NCI-H510A treated with DMSO at 0.1 percent for 48 hours (cell line): ENCODE measurements at places on chromosomes 11 and 22.

DNA sequence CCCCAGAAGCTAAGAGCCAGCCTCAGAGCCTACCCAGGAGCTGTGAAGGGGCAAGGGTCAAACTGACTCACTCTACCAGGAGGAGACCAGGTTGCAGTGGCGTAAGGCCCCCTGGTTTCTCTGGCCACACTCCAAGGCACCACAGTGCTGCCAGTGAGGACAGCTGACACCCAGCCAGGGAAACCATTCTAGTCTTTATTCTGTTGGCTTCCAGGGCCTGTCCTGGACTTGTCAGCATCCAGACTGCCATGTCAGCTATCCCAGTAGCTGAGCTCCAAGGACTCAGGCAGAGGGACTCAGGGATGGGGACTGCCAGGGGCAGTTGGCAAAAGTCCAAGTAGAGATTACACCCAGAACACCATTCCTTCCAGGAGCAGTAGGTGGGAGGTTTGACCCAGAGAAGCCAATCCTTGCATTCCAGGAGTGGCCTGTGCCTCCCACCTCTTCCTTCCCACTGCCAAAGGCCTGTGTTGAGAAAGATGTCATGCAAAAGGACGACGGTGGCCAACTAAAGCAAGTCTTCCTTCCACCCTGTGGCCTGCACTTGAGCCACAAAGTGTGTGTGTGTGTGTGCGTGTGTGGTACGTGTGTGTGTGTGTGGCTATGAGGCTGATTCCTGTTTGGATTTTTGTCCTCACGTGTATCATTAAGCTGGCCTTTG, 3.6 kb upstream of the MAPK8IP1 start:
- no peak for DNase-seq

DNA sequence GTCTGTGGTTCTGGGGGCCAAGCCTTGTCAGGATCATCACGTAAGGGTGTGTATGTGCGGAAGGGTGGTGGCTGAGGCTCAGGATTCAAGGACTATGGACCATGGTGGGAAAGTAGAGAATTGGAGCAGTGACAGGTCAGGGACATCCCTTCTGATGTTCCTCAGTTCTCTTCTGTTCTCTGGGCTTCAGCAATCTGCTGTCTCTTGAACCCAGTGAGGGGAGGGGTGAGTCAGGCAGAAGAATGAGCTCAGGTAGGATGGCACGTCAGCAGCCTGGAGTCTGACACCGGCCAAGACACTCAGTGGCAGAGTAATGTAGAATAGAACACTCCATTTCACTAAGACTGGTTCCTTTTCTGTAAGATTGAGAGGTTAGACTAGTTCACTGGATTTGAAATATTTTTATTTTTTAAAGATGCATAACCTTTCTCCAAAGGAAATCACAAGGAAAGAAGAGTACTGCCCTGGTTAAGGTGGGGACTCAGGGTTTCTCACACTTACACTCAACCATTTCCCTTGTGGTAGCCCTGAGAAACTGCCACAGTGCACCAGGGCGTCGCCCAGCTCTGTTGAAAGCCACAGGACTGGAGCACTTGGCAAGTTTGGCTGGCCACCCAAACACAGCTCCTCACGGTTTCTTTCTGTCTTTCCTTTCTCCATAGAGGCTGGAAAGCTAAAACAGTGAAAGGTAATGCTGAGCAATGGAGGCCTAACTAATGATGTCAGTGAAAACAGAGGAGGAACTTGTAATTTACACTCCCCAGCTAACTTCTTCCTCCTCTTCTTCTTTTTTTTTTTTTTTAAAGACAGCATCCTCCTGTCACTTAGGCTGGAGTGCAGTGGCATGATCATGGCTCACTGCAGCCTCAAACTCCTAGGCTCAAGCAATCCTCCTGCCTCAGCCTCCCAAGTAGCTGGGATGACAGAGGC, 23.1 kb upstream of the MICAL2 start:
- DNase-seq = no peak

DNA sequence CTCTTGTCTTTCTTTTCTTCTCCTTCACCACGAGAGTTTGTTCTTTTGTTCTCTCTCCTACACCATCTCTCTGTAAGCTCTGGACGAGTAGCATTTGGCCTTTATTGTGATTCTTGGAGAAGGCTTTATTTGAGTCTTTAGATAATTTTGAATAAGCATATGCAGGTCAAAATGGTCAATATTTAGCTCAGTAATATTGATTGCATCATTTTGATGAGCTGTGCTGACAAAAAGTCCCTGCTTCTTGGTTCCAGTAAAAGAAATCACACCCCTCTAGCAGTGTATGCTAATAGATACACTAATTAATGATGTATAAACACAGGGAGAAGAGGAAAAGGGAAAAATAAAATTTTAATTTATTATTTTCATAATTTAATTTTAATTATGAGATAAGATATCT, 25.8 kb upstream of the MUC15 start:
- DNase-seq = no peak

DNA sequence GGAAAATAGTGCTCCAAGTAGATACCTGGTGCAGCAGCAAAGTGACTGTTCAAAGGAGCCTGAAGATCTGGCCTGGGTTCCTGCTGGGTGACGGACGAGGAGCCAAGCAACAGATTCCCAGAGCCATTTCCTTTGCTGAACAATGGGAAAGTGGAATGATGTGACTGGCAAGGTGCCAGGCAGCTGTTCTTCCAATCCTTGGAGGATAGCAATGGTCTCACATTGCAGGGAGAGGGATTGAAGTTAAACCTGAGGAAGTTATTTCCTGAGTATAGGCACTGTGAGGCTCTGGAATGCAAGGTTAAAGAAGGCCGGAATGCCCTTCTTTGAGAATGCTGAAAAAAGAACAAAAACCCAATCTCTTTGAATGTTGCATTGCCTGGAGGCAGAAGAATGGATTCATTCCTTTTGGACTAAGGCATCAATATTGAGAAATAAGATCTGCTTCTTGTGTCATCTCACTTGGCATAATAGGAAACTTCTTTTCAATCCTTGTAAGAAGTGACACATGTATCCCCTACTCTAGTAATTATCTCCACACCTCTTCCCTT, 223.8 kb downstream of the BLID start:
- DNase-seq = no peak

DNA sequence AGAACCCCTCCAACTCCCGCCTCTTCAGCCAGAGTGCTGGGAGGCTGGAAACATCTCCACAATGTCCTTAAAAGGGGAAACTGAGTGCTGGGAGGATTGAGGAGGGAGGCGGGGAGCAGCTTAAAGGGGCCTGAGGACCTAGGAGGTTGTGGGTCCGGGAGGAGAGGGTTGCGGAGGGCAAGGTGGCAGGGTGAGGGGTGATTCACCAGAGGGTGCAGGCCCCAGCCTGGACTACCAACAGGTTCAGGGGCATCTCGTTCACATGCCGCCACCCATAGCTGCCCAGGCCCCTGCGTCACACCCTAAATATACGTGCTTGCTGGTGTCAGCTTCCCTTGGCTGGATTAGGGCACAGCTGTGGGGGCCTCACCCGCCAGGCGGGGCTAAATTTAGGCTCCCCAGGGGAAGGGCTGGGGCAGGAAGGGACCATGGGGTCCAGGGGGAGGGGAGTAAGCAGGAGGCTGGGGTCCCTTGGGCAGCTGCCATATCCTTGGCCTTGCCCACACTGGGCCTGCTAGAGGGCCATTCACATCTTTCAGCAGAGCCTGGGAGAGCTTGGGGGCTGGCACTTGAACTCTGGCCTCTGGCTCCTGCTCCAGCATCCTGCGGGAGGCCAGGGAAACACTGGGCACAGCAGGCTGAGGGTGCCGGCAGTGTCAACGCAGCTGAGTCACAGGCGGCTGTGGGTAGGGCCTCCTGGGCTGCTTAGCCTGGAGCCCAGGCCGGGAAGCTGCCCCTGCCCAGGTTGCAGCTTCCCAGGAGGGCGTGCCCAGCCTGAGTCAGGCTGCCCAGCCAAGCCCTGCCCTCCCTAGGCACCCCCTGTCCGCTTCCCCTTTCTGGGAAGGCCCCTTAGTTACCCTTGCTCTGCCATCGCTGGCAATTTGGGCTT, 1.3 kb downstream of the EHBP1L1 start:
- DNase-seq = no peak
